Amniotic stem cell (primary cell): ENCODE measurements at places on chromosomes 1 and 21.

GRCh38 chr1:221994274-221994698 lies 252.4 kb upstream of the DUSP10 start:
- no peak for DNase-seq

- DNase-seq = no peak
These were observed 86.8 kb downstream of the ADGRL2 start for GRCh38 chr1:81887421-81888144.

- no peak for DNase-seq
These were observed 35.1 kb downstream of the ARHGAP29 start for GRCh38 chr1:94202241-94202640.

- no peak for DNase-seq
These were observed 69.8 kb downstream of the KCNT2 start for GRCh38 chr1:196538473-196538872.

- peak; percentile 30 for DNase-seq
These were observed 13.1 kb downstream of the MAP1LC3C start for GRCh38 chr1:241985787-241986186.

DNA sequence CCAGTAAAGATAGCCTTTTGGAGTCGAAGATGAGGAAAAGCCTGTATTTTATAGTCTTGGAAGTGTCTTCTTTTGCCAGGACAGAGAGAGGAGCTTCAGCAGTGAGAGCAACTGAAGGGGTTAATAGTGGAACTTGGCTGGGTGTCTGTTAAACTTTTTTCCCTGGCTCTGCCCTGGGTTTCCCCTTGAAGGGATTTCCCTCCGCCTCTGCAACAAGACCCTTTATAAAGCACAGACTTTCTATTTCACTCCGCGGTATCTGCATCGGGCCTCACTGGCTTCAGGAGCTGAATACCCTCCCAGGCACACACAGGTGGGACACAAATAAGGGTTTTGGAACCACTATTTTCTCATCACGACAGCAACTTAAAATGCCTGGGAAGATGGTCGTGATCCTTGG lies at the start of gene VCAM1:
Gene VCAM1 (plus strand): TSS at position 253 of the 400 bp plus-strand sequence. CDS start 119 bp downstream, at position 372.
- no peak for DNase-seq

DNA sequence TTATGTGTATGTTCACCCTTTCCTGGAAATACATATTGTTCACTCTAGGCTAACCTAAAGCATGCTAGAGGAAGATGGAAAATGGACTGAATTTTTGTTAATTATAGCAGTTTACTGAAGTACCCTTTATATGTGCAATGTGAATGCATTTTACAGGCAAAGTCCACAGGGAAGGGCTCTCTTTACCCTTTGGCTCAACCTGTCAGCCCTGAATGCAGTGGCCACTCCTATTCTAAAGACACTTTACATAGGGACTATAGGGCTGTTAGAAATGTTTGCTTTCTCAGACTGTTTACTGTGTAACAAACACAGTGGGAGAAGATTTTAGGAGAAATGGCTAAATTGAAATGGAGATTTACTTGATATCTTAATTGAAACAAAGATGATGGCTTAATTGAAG lies 78.5 kb downstream of the BRINP2 start:
- DNase-seq = no peak

GRCh38 chr1:33045246-33045645 lies 8.6 kb upstream of the AK2 start:
- no peak for DNase-seq

DNA sequence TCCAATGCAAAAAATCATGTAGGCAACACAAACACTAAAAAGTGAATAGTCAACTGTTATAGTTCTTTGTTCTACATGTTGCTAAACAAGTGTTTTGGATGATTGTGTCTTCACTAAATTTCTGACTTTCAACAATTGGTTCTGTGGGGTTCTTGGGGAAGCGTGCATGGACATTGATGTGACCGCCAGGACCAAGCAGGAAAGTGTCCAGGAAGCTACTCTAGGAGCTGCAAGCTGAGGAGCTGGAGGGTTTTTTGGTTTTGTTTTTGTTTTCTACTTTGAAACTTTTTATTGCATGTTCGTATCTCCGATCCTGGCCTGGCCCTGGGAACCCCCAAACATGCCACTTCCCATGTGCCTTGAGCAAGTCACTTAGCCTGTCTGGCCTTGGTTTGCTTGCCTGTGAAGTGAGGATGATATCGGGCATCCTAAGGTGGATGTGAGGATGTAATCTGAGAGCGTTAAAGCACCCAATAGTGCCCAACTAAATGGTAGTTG lies 8.0 kb downstream of the TMPRSS3 start:
- DNase-seq = no peak

DNA sequence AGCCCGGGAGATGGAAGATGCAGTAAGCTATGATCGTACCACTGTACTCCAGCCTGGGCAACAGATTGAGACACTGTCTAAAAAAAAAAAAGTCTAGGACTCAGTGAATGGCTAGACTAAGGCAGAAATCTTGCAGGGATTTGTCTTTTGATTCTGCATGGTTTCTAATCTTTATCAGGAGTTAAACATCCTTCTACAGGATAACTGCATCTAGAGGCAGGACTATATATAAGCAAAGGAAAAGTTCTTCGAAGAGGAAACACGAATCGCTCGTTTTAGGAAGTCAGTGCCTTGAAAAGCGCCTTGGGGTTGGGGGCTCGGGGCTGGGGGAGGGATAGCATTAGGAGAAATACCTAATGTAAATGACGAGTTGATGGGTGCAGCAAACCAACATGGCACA lies 602 bp upstream of the UFC1 start:
- no peak for DNase-seq

DNA sequence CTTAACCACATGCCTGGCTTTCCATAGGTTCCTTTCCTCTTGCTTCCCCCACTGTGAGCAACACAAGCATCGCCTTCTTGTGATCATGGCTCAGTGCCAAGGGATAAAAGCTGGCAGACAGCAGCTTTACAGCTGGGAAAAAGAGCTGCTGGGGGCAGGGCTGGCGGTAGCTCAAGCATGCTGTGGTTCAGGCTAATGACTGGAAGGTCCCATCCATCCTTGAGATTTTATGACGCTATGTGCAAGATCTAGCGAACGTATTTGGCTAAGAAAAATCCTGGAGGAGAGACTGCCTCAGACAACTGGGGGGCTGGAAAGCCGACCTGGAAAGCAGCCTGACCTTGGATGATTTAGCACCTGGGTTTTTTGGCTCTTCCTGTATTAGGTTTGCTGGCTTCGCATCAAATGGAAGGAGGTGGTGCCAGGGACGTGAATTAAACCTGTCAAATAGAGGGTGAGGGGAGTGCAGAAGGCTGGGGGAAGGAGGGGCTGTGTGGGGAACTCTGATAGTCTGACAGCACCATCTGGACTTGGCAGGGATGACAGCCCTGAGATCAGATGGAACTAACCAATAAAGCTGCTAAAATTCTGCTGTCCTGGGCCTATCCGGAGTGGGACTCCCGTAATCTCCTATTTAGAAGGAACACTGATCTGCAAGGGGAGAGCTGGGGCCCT lies 34.8 kb downstream of the ZMYND12 start:
- DNase-seq = no peak

GRCh38 chr1:241813768-241814320 lies 34.2 kb upstream of the EXO1 start:
- no peak for DNase-seq
